ENCODE measurements at places on chromosomes 2 and 18.

- DNase-seq, result no peak
Observed at GRCh38 chr2:51350100-51350499, 318.2 kb upstream of the NRXN1 start.

- no peak for DNase-seq
Observed at GRCh38 chr2:112674229-112674628, 28.5 kb downstream of the SLC20A1 start.

- DNase-seq, result no peak
Observed at GRCh38 chr2:62409442-62409841, 96.6 kb downstream of the TMEM17 start.

DNA sequence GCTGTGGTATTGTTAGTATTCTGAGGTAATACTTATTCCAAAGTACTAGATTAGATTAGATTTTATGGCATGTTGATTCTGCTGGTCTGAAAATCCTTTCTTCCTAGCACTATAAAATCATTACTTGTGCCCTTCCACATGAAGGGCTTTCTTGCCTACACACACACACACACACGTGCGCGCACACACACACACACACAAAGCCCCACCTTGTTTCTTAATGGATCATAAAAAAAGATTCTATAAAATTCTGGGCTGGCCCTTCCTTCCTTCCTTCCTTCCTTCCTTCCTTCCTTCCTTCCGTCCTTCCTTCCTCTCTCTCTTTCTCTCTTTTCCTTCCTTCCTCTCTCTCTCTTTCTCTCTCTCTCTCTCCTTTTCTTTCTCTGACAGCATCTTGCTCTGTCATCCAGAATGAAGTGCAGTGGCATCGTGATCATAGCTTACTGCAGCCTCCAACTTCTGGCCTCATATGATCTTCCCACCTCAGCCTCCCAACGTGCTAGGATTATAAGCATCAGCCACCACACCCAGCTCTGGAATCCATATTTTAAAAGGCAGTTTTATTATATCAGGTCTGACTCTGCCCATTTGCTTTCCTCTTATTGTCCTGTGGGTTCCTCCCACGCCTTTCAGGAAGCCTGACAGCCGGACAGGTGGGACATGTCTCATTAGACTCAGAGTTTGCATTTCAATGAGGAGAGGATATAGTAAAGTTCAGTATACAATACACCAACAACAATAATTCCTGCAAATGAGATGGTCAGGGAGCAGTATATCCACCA is 321.1 kb downstream of the PIK3C3 start:
- no peak for DNase-seq

- DNase-seq, result no peak
Observed at GRCh38 chr18:61173554-61173953, 159.7 kb upstream of the CDH20 start.

Data from activated effector memory CD4-positive, alpha-beta T cell treated with anti-CD3 and anti-CD28 coated beads, Interleukin-2, amount 50 U/mL, for 16 hours (primary cell).